ENCODE measurements at places on chromosomes 5 and 9.

DNA sequence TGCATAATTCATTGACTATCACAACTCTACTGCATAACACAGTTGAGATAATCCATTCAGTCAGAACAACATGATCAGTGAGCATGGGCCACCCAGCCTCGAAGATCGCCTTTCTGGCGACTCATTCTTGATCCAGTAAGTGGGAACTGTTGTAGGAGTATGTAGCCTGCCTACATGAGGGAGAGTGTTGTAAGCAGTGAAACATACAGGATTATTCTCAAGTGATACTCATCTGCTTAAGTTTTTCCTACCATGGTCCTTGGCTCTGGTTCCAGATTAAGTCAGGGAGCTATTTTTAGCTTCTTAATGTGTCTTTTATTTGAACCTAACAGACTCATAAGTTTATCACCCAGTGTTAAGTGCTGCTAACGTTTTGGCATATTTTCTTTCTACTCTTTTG, 44.0 kb downstream of the TNPO1 start:
- DNase-seq = peak; percentile 49

GRCh38 chr5:42812620-42813019, 928 bp upstream of the SELENOP start:
- no peak for DNase-seq

DNA sequence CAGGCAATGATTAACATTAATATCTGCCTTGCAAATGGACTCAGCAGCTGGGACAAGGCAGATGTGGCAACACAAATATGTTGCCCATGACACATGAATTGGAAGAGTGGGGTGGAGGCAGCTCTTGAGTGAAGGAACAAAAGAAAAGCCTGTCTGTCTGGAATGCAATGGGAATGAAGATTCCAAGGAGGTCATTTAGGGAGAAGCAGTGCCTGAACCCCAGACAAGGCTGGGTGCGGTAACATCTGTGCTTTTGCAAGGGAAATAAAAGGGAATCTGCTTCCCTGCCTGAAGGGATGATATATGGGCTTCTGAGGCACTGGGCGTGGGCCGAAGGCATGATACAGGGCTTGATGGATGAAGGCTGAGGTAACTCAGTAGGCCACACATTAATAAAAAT, 94.1 kb upstream of the TRIM32 start:
- DNase-seq = no peak

GRCh38 chr5:160506006-160507004, 84.7 kb downstream of the PTTG1 start:
- DNase-seq = peak; percentile 57

DNA sequence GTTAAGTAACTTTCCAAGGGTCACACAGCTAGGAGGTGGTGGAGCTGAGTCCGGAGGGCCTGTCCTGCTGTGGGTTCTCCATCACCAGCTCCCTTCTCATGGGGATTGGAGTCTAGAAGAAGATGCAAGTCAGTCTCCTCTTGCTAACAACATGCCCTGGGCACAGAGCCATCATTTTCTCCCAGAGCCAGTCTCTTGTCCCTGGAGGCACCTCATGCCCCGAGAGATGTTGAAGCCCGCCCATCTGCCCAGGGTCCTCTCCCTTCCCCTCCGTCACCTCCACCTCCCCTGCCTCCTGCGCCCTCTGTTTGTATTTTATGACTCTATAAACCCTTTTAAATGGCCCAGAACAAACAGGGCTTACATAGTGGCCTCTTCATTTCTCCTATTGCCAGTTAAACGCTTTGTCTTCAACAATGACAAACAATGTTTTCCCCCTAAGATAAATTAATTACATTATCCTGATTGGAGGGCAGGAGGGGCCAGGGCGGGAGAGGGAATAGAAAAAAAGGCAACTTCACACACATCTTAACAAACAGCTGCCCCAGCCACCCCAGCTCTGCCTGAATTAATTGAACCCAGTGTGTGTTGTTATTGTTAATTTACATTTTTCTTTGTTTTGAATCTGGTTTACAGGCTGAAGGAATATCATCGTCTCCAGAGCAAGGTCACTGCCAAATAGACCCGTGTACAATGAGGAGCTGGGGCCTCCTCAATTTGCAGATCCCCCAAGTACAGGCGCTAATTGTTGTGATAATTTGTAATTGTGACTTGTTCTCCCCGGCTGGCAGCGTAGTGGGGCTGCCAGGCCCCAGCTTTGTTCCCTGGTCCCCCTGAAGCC, 55.8 kb downstream of the ASS1 start:
- DNase-seq = no peak

Data from astrocyte of the spinal cord (primary cell).